ENCODE measurements at places on chromosomes 5 and 9.
A peak's percentile ranks its signal among the peaks of the same experiment; 100 is the strongest.

GRCh38 chr9:117546894-117547678 is 132.2 kb upstream of the ASTN2 start:
- peak; percentile 5 for DNase-seq

DNA sequence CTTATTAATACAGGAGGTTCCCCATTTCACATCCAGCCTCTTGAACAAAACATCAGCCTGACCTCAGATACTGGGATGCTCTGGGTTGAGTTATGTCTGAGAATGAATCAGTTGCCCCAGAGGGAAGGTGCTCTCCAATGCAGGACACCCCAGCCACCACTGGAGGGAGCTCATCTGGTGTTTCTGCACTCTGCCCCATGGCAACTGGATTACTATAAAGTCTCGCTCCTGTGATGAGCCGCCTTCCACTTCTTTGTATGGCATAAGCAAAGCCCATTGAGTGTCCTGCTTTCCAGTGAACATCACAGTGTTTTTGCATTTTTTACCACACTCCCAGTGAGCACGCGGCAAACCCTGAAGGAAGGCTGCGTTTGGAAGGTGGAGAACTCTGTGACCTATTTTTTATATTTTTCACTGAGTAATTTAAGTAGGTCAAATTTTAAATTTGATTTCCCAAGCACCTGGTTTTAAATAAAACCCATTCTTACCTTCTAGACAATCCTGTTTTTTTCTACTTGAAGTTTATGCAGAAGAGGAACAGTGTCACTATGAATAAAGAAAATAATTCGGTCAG is 176.9 kb upstream of the WWC1 start:
- peak; percentile 55 for DNase-seq

GRCh38 chr9:77935974-77936373 is 95.6 kb downstream of the GNAQ start:
- DNase-seq, result no peak

DNA sequence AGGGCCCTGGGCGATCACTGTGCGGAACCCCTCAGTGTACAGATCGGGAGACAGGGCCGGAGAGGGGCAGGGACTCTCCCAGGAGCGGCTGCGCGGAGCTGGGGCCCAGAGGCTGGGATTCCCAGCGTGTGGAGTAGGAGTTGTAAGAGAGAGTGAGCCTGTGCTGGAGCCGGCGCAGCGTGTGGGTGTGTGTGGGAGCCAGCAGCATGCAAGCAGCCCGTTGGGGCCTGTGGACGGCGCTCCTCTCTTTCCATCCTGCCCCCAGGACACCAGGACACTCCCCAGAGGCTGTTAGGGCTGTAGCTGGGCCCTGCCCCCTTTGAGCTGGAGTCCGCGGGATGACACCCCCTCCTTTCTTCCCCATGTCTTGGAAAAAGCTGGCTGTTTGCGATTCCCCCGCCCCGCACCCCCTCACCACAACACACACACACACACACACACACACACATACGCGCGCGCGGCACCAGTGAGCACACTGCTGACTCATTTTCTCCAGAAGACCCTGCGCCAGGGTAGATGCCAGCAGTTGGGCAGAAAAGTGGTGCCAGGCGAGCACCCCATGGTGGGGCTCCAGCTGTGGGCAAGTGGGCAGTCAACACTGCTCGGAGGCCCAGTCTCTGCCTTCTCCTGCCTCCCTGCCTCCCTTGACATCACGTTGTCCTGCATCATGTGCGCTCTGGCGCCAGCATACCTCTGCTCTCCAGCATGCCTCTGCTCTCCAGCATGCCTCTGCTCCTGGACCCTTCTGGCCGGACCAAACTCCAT is 1.5 kb downstream of the COL27A1 start:
- peak; percentile 6 for DNase-seq

DNA sequence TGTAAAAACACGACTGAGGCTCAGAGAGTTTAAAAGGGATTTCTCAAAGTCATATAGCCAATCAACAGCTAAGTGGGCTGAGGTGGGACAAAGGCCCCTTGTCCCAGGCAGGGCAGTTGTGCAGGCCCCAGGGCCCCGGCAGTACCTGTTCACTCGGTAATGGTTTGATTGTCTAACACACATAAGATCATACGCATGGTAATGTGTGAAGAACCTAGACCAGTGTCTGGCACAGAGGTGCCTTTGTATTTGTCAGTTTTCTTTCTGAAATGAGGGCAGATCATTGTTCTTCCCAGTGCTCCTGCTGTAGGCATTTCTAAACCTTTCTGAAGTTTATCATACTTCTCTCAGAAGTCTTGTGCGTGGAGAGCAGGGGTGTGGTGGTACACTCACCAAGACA is 66.8 kb downstream of the IPPK start:
- DNase-seq, result no peak

GRCh38 chr5:179798144-179798770 is 4.5 kb downstream of the LTC4S start:
- no peak for DNase-seq

DNA sequence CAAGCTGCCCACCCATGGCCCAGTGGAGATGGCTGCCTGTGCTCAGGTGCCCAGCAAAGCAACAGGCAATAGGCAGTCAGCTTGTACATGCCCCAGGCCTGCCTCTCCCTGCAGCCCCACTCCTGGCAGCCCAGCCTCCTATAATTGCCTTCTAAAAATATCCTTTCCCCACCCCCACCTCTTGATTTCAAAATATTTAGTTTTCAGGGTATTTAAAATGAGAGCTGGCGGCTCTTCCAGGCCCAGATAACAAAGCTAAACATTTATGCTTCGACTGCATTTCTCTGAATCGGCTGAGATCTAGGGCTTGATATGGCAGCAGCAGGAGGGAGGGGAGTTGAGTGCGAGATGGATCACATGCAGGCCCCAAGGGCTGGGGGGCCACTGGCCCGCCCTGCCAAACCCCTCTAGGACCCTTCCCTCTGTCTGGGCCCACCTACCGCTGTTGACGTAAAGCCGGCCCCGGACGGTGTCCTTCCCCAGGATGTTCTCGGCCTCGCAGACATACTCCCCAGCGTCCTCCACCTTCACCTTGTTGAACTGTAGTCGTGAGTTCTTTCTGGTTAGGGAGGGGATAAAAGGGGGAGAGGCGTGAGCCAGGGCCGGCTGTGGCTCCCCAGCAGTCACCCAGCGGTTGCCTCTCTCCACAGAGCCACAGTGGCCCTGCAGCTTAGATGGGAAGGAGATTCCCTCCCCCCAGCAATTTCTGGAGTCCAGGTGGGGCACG is 85.0 kb downstream of the PSD2 start:
- no peak for DNase-seq

DNA sequence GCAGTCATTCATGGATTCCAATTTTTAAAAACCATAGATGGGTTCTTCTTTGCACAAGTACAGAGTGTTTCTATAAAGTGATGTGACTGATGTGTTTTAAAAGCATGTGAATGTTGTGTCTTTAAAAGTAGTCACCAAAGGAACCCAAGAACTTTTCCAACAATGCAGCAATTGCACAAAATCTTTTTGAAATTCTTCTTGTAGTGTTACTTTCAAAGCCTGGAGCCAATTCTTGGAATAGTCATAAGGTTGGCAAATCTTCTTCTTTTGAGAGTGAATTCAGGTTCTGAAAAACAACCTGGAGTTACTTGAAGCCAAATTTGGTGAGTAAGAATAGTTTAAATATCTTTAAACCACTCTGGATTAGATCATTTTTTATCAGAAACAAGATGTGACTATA is 10.5 kb downstream of the GRAMD2B start:
- no peak for DNase-seq

DNA sequence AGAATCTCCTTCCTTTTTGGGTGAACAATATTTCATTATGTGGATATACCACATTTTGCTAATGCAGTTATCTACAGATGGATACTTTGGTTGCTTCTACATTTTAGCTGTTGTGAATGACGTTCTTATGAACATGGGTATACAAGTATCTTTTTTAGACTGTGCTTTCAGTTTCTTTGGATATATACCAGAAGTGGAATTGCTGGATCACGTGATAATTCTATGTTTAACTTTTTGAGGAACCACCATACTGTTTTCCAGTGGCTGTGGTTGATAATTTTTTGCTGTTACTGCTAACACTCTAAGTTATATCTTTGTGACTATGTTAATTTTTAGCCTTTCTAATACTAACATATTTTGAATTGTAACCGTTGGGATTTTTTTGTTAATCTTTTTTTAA is 12.5 kb downstream of the WDR70 start:
- no peak for DNase-seq

- DNase-seq, result no peak
Measured at GRCh38 chr9:126150411-126151030, 176.1 kb upstream of the MVB12B start.

Measured in activated CD4-positive, alpha-beta T cell treated with anti-CD3 and anti-CD28 coated beads, Interleukin-2, amount 50 U/mL, for 16 hours (primary cell).